Heart right ventricle (tissue), 16 donors: ENCODE measurements at places on chromosomes 13 and 19. TPM values are rescaled to one million over a fixed set of nuclear protein-coding genes. Genes with fewer than 3 reads are reported as not detected.

The PRODH2 gene
- total RNA-seq, result not detected

The MAN2B1 gene
- total RNA-seq, result 20.8 TPM

The ZNF780B gene
- total RNA-seq, result 28.3 TPM

The C13orf42 gene
- not detected for total RNA-seq

The NDUFA7 gene
- 90.1 TPM for total RNA-seq

The PLK5 gene
- not detected for total RNA-seq

DNA sequence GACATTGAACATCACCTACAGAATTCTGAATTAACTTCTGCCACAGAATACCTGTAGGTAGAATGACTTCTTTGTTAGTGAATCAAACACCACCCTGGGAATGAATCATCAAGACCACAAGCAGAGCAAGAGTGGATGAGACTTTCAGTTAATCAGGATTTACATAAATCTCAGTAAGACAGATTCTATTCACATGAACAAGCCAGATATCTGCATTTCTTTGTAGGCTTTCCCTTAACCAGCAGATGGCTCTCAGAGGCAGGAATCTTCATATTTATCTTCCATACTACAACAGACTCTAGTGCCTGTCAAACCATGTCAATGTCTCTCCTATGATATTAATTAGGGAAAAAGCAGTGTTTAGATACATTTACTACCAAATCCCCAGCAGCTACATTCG is 412.1 kb downstream of the KLF12 start:
- DNase-seq, result no peak

- DNase-seq, result no peak
Observed at GRCh38 chr19:12789098-12789903, 2.0 kb upstream of the JUNB start.

- DNase-seq, result no peak
Observed at GRCh38 chr19:18110609-18111232, 13.1 kb downstream of the MAST3 start.

DNA sequence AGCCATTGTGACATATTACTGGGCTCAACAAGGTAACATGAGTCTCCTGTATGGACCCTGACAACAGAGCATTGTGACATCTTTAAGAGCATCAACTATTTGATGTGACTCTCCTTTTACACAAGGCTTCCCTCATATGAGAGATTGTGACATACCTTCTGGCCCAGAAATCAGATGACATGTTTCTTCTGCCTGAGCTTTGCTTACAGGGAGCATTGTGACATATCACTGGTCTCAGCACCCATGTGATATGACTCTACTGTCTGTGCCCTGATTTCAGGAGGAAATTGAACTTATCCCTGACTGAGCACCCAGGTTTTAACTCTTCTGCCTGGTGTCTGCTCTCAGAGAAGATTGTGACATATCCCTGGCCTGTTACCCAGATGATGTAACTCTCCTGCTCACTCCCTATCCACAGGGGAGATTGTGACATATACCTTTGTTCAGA is 15.9 kb upstream of the ZNF681 start:
- DNase-seq, result no peak

DNA sequence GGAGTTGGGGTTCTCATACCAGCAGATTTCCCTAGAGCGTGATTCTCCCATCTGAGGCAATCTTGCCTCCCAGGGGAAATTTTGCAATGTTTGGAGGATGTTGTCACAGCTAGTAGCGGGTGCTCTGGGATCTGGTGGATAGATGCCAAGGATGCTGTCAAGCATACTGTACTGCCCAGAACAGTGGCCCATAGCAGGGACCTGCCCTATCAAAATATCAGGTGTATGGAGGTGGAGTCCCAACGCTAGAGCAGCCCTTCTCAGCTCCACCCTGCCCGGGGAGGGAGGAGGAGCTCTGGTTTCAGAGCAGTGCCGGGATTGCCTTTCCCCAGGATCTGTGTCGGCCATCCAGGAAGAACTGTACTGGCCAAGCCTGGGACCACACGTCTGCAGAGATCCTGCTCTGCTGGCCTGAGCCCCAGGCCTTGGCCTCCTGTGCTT is 10.9 kb upstream of the QTRT1 start:
- DNase-seq, result no peak

GRCh38 chr19:18164072-18164471 is 9.5 kb upstream of the IFI30 start:
- DNase-seq, result no peak
